T-helper 17 cell (primary cell): ENCODE measurements at places on chromosomes 2 and 18. TPM values are rescaled to one million over a fixed set of nuclear protein-coding genes. Genes with fewer than 3 reads are reported as not detected.

- no peaks in the 10 kb centered on the region for H3K4me1 ChIP-seq
- H3K27me3 ChIP-seq = no peaks in the 10 kb centered on the region
- no peak for DNase-seq
- H3K36me3 ChIP-seq = no peaks in the 10 kb centered on the region
Measured at GRCh38 chr18:6546229-6546628, 131.5 kb upstream of the L3MBTL4 start.

GRCh38 chr2:96952016-96952750 lies 34.2 kb downstream of the FAM178B start:
- H3K4me3 ChIP-seq = no peak overlapping the region
- H3K27ac ChIP-seq = no peak overlapping the region
- H3K4me1 ChIP-seq = peaks cover 19% of the 10 kb centered on the region
- DNase-seq = no peak
- H3K27me3 ChIP-seq = no peaks in the 10 kb centered on the region

DNA sequence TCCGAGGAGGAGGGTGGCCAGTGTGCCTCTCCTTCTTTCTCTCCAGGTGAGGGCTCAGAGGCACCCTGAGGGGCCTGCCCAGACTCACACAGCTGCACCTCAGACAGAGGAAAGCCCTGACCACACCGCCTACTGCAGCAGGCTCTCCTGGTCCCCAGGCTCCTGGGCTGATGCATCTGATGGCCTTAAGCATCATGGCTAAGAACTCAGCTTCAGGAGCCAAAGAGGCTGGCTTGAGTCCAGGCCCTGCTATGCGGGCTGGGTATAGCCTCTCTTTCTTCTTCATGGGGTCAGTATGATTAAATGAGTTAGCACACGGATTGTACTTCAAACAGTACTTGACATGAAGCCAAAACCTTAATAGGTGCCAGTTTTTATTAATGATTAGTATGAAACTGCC lies 89.6 kb downstream of the TGFA start:
- no peak for DNase-seq
- H3K27me3 ChIP-seq = no peaks in the 10 kb centered on the region
- no peak overlapping the region for H3K27ac ChIP-seq
- H3K4me3 ChIP-seq = no peak overlapping the region
- peaks cover 2% of the 10 kb centered on the region for H3K36me3 ChIP-seq

The COL5A2 gene
- total RNA-seq = 0.18 TPM

The OSR1 gene
- not detected for total RNA-seq

The CABYR gene
- 2.4 TPM for total RNA-seq
